ENCODE measurements at places on chromosomes 12 and 14.

DNA sequence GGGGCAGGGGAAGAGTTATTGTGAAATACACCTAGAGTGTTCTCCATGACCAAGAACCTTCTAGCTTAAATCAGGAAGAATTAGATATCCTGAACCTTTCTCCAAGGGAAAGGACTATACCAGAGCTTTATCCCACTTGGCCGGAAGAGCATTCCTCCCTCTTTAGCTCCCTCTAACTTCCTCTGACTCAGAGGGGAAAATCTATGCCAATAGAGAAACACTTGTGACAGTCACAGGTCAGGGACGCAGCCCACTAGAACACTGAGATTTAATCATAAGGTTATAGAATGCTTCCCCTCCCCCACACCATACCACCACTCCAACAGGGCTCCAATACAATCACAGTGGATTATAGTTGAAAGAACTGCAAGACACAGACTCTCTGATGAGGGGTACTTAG, 55.4 kb upstream of the RFX4 start:
- no peak for DNase-seq

- DNase-seq: no peak
Measured at GRCh38 chr12:30484658-30485057, 211.0 kb downstream of the IPO8 start.

- DNase-seq: no peak
Measured at GRCh38 chr12:95959107-95959506, 16.0 kb downstream of the AMDHD1 start.

DNA sequence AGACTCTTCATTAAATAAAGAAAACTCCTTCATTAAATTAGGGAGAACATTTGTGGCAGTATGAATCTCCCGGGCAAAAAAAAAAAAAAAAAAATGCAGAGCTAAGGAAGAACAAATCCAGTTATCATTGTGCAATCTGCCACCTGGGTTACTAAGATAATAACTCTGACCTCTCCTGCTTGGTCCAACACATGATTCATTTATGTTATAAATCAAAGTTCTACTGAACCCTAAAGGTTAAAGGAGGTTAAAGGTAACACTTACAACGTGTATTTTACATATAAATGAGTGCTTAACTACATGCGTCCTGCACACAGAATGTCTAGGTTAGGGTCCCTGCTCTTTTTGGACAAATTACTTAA, 4.2 kb downstream of the TGFB3 start:
- no peak for DNase-seq

GRCh38 chr12:117142094-117142493, 42.9 kb upstream of the TESC start:
- DNase-seq: no peak

- no peak for DNase-seq
Measured at GRCh38 chr12:15131431-15131830, 89.8 kb downstream of the RERG start.

DNA sequence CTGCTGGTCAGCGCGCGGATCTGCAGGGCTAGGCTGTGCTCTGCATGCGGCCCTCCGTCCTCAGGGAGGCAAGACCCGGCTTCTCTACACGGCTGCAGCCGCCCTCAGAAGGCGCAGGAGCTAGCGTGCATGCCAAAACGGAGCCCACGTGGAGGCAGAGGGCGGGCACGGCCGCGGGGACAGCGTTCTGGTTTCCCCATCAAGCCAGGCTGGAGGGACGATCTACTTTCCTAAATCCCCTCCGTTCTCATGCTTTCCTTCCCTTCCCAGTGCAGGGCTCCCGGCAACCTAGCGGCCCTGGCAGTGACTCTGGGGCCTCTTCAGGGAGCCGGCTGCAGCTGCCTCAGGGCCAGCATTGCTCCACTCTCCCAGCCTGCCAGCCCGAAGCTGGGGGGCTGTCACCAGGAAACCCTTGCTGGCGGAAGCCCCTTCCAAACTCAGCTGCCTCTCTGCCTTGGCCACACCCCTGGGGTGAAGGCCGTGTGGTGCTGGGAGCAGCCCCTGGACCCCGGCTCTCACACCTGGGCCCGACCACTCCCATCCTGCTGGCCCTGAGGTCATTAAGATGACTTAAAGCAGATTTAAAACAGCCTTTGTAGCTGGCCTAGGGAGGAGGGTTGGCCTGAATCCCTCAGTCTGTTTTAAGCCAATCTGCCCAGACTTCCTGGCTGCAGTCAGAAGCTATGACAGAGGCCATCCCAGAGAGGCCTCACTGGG, 9.2 kb upstream of the GOLGA3 start:
- no peak for DNase-seq

GRCh38 chr14:68940614-68941185, 38.4 kb downstream of the ACTN1 start:
- no peak for DNase-seq

- DNase-seq: no peak
Measured at GRCh38 chr12:66090157-66090556, 40.4 kb downstream of the LLPH start.

GRCh38 chr12:116677202-116677661, 60.6 kb downstream of the SPRING1 start:
- DNase-seq: no peak

GRCh38 chr12:132275110-132275531, 54.3 kb downstream of the GALNT9 start:
- DNase-seq: no peak

DNA sequence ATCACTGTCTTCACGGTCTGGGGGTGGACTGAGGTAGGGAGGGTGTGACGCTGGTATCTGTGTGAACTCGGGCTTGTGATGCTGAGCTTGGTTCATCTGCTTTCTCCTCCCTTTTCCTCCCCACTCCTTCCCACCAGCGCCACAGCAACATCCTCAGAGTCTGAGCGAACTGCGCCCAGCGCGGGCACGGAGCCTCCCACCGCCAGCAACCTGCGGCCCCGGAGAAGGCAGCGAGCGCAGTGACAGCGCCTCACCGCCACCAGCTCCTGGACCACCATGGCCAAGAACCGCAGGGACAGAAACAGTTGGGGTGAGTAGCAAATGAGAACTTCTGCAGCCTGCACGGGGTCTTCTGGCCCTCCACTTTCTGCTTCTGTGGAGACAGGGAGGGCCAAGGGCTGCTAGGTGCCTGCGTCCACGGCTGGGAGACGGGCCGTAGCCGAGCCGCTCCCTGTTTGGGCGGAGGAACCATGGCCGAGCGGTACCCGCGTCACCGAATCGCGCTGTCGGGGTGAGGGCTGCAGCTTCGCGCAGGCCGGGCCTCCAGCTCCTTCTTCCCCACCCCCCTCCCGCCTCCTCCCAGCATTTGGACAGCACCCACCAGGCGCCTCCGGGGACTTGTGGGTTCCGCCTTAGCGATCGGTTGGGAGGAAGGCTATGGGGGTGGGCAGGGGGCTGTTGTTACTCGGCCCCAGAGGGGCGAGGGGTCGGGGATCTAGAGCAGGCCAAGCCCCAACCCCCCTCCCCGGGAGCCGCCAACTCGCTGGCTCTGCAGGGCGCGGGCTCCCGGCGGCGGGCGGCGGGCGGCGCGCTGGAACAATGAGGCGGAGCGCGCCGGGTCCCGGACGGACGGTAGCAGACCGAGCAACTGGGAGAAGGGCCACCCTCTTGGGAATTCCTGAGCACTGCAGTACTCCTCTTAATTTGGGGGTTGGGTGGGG, at the start of gene ATL1:
TSS of gene ATL1 (plus strand) at position 156 of the 941 bp plus-strand sequence. CDS start at position 277, 121 bp downstream.
- DNase-seq: no peak

DNA sequence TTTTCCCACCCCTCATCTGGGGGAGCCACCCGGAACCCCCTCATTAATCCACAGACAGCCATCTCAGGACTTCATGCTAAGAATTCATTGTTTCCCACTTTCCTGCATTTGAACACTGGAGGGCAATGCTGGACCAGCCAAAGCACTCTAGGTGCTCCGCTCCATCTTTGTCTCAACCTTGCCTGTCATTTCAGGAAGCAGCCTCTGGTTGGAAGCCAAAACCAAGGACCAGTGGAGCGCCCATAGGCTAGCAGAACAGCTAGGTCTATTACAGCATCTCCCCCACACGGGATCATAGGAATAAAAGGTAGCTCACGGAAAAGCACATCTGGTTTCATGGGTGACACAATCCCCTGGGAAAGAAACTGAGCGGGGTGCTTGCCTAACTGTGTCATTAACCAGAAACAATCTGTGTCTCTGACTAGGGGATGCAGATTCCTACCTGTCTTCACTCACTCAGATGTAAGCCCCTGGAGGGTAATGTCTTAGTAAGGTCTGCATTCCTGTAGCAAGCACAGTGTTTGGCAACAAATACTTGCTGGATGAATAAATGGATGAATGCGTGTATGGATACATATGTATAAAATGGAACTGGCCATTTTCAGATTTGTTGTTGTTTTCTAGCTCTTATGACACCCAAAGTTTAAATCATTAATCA, 197.0 kb downstream of the DAD1 start:
- no peak for DNase-seq

- DNase-seq: no peak
Measured at GRCh38 chr14:74765721-74766120, 2.6 kb downstream of the YLPM1 start.

DNA sequence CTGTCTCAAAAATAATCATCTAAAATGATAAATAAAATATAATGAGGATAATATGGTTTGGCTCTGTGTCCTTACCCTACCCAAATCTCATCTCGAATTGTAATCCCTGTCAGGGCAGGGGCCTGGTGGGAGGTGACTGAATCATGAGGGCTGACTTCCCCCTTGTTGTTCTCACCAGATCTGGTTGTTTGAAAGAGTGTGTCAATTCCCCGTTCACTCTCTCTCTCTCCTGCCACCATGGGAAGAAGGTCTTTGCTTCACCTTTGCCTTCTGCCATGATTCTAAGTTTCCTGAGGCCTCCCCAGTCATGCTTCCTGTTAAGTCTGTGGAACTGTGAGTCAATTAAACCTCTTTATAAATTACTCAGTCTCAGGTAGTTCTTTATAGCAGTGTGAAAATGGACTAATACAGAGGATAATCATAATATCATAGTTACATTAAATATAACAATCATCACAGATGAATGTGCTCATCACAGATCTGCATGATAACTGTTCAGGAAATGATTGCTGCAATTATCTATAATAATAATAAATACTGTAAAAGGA, 12.6 kb downstream of the EFCAB11 start:
- no peak for DNase-seq
